ENCODE measurements at places on chromosomes 11 and 22. TPM values are rescaled to one million over a fixed set of nuclear protein-coding genes. Genes with fewer than 3 reads are reported as not detected.

DNA sequence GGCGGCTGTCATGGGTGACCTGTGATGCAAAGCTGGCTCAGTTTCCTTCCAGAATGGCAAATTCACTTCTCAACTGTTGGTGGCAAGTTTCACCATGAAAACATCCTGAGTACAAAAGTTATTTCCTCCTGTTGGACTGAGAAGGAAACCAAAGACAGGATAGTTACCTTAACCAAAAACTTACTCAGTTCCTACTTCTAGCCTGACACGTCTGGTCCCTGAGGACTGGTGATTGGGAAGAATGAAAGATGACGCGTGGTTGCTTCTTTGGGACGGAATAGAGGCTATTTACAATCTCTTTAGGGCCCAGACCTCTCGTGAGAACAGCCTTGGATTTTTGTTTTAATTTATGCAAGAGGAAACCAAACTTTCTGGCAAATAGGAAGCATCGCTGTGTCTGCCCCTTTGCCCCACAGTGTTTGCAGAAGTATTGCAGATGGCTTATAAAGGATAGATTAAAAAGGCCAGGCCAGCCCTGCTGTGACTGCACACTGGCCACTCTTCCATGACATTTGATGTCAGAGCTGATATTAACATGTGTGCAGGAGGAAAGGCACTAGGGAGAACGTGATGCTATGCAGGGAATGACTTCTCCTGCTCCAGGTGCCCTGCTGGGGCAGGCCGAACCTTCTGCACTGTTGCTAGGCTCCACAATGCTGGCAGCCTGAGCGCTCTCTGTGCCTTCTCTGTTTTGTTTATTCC, 7.6 kb downstream of the VPS26B start:
- no peak for DNase-seq

LDHAL6A gene
- polyA plus RNA-seq = 0.33 TPM

- no peak for DNase-seq
These were observed 1293.9 kb downstream of the JRKL start for GRCh38 chr11:97683733-97684132.

GRCh38 chr11:134821422-134821821, 409.4 kb upstream of the B3GAT1 start:
- DNase-seq = no peak

GRCh38 chr11:2436521-2437031, 7.7 kb downstream of the TRPM5 start:
- no peak for DNase-seq

CTSW gene
- polyA plus RNA-seq = 2.4 TPM
